ENCODE measurements at places on chromosomes 12 and 14.

DNA sequence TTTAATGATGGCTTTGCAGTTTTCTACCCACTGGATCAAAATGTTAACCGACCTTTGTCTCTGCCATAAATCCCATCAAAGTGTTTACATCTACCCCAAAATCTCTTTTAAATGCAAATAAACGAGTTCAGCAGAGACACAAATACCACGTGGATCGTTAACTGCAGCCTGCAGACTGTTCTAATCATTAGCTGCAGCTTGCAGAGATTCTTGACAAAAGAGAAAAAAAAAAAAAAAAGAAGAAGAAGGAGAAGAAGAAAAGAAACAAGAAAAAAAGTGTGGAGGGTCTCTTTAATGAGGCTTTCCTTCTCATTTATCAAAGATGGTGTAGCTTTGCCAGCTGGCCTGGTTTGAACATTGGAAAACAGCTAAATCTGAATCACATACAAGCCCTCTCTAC is 275.7 kb downstream of the NEDD1 start:
- DNase-seq = peak; percentile 23

GRCh38 chr12:20188930-20189653 is 179.2 kb upstream of the PDE3A start:
- DNase-seq = no peak

GRCh38 chr14:77107228-77107627 is 9.2 kb downstream of the CIPC start:
- DNase-seq = no peak

DNA sequence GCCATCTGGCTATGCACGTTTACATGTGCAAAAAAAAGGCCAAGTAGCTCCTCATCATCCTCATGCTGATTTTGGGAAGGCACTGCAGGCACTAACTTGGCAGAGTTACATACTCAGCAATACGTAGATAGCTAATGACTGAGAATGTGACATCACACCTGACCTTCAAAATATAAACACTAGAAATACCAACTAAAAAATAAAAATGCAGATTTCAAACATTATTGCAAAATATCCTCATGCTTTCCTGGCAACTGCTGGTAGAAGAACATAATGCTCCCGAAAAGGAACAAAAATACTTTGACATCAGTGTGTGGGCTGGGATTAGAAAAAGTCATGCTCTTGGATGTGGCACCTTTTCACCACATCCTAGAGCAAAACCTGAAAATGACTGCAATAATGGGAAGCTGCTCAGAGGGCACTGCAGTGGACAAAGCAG is 153.2 kb upstream of the ABCD2 start:
- DNase-seq = no peak

DNA sequence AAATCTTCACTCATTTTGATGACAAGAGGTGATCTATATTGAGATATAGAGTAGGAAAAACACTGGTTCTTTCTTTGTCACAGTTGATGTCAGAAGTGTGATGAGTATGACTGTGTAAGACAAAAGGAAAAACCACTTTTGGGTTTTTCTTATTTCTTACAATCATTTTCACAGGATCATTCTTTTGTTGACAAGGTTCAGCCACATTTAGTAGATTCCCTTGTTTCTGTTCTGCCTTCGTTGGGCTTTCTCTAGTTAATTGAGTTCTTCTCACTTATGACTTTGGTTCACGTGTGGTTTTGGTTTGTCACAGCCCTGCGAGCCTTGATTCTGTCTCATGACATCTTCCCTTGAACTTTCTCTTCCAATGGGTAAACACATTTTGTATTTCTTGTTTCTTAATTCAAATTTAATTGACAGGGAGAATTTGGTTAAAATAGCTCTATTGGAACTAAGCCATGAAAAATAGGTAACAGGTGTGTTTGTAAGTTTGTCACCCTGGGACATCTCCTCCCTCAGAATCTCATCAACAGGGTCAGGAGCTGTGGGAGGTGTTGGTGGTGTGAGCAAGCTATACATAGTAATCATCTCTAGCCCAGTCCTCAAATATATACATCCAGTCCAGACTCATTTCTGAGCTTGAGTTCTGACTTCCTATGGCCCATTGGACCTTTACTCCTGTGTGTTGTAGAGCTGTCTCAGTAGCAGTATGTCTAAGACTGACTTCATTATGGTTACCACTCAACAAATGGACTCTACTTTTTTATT is 255.3 kb downstream of the BMP4 start:
- no peak for DNase-seq

DNA sequence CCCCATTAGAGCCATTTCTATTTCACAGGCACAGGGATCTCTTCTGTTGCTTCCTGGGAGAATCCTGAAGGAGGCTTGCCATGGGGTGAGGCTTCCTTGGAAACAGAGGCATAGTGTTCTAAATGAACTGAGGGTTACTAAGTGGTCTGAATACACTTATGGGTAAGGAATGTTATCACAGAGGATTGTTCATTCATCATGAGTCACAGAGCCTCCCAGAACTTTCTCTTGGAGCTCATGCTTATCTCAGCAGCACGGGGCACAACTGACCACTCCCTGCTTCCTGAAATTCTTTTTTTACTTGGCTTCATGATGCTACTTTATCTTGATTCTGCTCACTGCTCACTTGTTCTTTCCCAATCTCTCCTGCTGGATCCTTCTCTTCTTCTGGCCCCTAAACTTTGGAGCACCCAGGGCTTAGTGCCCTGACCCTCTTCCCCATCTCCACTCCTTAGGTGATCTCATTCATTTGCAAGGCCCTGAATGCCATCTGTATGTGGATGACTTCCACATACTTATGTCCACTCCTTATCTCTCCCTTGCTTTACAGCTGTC is 57.9 kb downstream of the ANO6 start:
- no peak for DNase-seq

- no peak for DNase-seq
Observed at GRCh38 chr12:50567926-50568325, 63.1 kb downstream of the DIP2B start.

DNA sequence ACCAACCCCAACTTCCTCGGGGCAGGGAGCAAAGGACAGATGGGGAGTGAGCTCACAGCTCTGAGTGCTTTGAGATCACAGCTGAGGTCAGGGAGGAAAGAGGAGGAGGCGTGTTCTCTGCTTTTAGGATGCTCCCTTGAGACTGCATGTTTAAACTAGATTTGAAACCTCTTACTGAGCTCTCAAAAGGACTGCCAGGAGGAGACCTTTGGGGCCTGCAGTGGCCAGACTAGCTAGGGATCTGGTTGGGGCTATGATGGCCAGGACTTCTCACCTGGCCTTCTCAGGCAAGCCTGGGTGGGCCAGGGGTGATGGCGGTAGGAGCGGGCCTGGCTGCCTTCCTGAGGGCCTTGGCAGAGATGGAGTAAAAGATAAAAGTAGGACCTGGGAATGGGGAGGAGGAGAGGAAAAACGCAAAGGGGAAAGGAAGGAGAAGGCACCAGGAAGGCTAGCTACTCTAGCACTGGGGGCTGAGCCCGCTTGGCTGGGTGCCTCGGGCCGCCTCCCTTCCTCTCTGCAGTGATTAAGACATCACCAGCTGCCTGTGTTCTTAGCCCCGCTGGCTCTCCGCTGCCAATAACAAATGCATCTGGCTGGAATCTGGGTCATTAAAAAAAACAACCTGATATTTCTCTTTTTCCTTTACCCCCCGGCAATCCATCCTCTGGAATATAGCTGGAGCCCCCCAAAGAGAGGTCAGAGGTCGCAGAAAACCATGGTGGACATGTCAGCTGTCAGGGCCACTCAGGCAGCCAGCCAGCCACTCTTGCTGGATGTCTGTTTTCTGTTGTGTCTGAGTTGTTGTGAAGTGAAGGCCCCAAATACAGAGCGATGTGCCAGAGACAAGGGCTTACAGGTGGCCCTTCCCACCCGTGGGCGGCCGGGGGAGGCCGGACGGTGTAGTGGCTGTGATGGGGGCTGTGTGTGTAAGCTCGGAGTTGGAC is 141.3 kb downstream of the TSPAN9 start:
- peak; percentile 82 for DNase-seq

- no peak for DNase-seq
Observed at GRCh38 chr14:106622200-106622745, 1095.9 kb downstream of the TMEM121 start.

- no peak for DNase-seq
Observed at GRCh38 chr14:94702629-94703028, 67.3 kb downstream of the GSC start.

- DNase-seq = peak; percentile 94
Observed at GRCh38 chr14:96204151-96205058, at the start of gene BDKRB2. Gene BDKRB2 (plus strand): TSS chr14:96204839. CDS start chr14:96237108, 32,269 bp downstream.

DNA sequence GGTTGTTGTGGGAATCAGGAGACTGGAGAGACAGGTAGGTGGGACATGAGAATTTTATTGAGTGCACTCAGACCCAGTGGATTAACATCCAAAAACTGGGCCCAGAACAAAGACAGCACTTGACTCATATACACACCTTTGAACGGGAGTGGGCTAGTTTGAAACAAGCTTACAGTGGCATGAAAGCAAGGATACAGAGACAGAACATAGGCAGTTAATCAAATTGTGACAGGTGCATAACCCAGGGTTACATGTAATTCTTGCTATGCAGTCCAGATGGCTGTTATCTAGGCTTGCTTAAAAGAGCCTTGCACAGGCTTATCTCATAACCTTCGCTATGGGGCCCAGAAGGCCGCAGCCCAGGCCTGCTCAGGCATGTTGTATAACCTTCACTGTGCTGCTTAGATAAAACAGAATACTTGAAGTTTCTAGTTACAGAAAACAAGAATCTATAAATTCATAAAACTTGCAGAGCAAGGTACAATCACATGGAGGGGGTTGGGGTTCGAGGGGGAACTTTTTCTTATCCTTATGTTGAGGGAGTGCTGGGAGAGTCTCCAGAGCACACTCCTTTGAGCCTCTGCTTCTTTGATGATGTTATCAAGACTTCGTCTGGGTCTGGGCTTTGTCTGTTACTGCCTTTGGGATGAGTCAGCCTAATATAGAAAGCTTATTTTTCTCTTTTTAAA is 81.7 kb downstream of the TNFAIP2 start:
- no peak for DNase-seq

DNA sequence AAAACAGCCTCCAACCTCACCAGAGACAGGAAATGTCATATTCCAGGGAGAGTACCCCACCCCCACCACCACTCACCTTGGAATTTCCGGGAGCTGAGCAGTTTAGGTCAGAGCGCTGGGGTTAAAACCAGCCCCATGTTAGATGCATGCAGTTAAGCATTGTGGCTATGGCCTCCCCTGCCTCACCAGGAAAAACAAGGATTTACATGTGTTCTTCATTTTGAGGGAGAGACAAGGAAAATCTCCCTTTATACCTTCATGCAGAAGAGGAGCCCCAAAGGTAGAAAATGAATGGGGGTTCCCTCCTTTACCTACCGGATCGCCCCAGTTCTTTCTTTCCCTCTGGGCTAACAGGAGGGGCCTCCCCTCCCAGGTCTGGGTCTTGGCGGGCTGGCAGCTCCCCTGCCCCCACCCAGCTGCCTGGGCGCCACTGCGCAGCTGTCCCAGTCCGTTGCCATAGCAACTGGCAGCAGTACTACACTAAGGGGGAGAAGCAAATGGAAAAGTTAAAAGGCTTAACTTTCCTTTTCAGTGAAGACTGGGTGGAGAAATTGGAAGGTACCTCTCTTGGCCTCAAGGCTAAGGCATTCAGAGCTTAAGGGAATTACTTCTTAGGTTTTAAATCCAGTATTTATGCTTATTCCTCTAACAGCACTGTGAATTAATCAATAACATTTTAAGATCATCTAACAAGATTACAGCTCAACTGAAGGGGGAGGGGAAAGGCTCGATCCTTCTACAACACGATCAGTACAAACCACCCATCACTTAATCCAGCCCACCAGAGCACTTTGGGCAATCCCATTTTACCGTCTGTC is 20.5 kb downstream of the CBX5 start:
- peak; percentile 57 for DNase-seq

DNA sequence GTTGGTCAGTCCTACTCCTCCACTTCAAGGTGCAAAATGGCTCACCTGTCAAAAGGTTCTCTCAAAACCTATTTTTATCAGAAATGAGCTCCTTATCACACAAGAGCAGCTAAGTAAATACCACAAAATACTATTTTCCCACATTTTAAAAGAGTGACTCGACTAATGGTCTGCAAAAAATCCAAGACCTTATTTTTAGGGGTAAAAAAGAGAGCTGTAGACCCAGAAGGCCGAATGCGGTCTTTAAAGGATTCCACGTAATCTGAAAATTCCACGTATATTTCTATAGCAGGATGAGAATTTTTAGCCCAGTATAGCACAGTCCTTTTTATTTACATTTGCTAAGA is 3.8 kb downstream of the C14orf93 start:
- peak; percentile 61 for DNase-seq

DNA sequence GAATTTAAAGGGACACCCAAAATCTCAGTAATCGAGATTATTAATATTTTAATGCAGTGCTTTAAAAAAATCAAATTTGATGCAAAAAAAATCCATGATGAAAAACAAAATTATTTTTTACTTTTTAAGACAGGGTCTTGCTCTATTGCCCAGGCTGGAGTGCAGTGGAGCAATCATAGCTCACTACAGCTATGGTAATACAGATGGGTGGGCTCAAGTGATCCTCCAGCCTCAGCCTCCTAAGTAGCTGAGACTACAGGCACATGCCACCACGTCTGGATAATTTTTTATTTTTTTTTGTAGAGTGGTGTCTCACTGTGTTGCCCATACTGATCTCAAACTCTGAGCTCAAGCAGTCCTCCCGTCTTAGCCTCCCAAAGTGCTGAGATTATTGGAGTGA is 62.9 kb downstream of the TRAF3 start:
- DNase-seq = no peak

DNA sequence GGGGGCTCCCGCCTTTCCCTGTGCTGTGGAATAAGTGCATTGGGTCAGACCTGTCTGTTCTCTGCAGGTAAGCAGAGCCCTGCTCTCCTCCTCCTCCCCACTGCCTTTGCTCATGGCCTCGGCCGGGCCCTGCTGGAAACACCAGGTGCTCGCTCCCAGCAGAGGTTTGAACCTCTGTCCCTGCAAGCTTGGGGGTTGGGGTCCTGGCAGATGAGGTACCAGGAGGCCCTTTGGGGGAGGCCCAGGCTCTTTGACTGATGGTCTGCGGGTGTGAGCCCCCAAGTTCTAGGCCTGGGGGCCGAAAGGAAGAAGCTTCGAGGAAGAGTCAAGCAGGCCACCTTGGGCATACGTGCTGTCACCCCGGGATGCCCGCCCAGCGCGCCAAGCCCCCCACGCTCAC is 22.1 kb upstream of the CEP170B start:
- DNase-seq = no peak

- no peak for DNase-seq
Observed at GRCh38 chr14:41201696-41202095, 405.0 kb upstream of the LRFN5 start.

- DNase-seq = no peak
Observed at GRCh38 chr12:114141921-114142564, 175.9 kb upstream of the RBM19 start.

- no peak for DNase-seq
Observed at GRCh38 chr12:27285403-27285802, 41.3 kb downstream of the STK38L start.

DNA sequence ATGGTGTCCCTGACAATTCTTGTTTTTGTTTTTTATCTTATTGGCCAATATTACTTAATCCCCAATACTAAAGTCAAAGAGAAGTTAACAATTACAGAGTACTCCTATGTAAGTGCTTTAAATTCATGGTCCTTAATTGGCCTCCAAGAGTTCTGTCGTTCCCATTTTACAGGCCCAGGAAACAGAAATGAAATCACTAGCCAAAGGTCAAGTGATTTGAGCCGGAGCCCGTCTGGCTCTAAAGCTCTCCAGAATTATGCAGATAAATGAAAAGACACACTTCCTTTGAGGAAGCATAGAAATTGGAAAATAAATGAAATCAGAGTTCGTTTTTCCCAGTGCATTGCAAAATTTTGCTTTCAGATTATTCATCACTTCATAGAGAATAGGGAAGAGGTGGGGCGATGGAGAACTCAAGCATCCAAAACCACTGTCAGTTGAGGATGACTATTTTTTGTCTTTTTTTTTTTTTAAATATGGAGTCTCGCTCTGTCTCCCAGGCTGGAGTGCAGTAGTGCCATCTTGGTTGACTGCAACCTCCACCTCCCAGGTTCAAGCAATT is 78.5 kb downstream of the MAP1LC3B2 start:
- no peak for DNase-seq

Measured in DMS79 treated with DMSO at 0.1 percent for 48 hours (cell line).